Immature natural killer cell (primary cell): ENCODE measurements at places on chromosomes 6 and 20.

DNA sequence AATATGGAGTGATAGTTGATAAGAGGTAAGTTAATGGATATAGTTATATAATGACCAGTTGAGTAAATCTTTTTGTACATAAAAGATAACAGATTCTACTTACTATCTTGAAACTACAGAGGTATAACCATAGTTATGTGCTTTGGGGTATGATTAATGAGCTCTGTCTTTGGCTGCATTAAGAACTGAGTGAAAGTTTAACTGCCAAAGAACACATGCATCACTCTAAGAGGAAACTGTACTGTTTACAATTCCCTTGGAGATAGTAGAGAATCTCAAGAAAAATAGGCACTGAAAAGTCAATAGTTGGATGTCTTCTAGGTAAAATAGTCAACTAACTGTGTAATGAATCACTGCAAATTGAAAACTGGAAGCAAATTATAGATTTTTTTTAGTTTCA is 1129.5 kb downstream of the EPHA7 start:
- no peak for DNase-seq

GRCh38 chr6:163455552-163455951 is 41.0 kb downstream of the QKI start:
- no peak for DNase-seq

DNA sequence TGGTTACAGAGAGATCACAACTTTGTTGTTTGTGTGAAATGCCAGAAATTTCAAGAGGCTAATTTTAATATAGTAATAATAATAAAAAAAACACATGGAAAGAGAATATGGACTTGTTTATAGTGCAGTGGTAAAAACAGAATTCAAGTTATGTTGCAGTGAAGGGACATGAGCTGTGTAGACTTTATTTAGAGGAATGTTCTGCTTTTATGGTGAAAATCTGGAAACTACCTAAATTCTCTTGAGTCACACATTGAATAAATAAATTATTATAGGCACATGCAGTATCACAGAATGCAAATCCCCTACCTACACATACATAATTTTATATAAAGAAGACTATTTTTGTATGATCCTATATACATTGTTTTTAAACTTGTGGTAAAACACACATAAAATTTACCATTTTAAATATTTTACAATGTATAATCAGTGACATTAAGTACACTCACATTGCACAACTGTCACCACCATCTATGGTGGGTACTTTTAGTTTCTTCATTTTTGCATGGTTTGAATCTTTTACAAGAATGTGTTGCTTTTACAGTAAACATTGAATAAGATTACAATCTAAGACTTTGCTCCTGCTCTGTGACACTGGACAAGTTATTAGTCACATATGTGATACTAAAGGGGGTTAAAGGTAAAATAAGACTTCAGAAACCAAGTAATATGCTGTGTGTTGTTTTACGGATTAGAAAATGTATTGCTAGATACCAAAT is 107.4 kb downstream of the B3GAT2 start:
- DNase-seq: no peak

- DNase-seq: no peak
Measured at GRCh38 chr20:50820515-50821256, 25.8 kb downstream of the BCAS4 start.

- no peak for DNase-seq
Measured at GRCh38 chr6:17884498-17885478, 102.6 kb downstream of the KIF13A start.
